ENCODE measurements at places on chromosomes 5 and 9.
A peak's percentile ranks its signal among the peaks of the same experiment; 100 is the strongest.

DNA sequence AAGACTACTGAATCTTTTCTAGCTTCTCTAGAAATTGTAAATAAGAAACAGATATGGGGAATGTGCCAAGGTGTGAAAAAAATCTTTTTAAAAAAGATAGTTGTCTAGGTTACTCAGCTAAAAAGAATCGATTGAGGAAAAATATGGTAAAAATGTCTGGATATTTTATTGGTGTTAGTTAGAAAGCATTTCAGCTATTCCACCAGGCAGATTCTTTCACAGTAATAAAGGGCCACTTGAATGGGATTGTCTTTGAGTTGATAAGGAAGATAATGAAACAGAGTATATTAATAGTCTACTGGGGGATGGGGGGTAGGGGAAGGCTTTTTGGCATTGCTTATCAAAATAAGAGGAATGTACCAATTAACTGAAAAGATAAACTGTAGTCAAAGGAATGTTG, 51.9 kb downstream of the SLIT3 start:
- no peak for DNase-seq

DNA sequence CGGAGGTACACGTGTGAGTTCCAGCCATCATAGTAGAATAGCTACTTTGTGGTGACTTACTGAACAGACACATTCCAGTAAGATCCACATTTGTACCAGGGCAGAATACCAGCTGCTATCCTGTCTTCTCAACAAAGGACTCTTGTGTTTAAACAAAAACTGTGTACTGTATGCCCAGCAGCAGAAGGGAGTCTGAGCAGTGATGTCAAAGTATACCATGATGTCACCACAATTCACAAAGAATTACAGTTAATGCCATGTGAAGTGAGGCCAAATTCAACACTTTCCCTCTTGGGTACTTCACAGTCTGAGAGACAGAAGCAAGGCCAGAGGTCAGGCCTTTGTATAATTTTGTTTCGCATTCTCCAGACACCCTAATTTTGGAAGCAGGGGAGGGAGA, 137.0 kb downstream of the ADAMTSL1 start:
- DNase-seq = no peak

- DNase-seq = no peak
Observed at GRCh38 chr5:43420241-43420640, 8.1 kb upstream of the CCL28 start.

- DNase-seq = no peak
Observed at GRCh38 chr5:164435576-164435975, 930.2 kb downstream of the MAT2B start.

DNA sequence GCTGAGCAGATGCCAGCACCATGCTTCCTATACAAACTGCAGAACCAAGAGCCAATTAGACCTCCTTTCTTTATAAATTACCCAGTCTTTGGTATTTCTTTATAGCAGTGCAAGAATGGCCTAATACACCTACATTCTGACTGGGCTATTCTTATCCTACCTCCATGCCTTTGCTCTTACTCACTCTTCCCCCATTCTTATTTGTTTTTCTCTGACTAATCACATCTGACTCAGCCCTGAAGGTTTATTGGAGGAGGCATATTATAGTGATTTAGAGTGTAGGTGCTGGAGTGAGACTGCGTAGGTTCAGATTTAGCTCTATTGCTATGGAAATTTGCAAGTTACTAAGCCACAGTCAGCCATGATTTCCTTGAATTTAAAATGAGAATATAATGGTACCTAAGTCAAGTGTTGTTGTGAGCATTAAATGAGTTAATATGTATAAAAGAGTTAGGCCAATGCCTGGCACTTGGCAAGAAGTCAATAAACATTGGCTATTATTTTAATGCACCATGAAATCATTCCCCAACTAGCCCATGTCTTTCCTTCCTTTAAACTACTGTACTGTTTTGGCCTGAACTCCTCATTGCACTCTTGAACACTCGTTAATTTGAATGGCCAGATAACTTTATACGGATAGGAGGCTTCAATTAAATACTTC, 531.2 kb upstream of the ZNF608 start:
- no peak for DNase-seq

DNA sequence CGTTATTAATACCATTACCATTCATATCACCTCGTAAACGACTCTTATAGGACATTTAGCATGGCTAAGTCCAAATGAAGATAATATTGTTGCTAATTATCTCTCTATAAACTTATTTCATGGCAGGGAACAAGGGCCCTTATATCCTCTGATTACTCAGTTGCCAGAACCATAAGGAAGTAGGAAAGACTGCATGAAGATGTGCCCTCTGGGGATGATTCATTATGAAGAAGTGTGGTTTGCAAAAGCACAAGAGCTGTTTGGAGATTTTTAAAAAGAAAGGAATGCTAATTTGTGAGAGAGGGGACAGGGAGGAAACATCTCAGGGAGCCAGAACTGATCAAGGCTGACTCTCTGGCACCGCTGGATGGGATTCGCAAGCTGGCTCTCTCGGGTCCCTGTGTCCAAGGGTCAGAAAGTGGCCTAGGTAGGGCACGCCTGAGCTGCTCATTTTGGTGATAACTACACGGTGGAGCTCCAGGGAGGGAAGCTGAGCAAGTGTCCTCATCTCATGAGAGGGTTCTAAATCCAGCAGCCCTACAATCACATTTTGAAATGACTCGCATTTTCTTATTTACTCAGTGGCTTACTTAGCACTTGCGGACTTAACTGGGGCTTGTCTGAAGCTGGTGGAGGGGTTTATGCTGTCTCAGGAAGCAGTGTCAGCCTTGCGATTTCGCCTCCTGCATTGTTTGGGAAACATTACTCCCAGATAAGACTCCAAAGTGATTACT, 136.8 kb downstream of the C5orf15 start:
- DNase-seq = no peak

DNA sequence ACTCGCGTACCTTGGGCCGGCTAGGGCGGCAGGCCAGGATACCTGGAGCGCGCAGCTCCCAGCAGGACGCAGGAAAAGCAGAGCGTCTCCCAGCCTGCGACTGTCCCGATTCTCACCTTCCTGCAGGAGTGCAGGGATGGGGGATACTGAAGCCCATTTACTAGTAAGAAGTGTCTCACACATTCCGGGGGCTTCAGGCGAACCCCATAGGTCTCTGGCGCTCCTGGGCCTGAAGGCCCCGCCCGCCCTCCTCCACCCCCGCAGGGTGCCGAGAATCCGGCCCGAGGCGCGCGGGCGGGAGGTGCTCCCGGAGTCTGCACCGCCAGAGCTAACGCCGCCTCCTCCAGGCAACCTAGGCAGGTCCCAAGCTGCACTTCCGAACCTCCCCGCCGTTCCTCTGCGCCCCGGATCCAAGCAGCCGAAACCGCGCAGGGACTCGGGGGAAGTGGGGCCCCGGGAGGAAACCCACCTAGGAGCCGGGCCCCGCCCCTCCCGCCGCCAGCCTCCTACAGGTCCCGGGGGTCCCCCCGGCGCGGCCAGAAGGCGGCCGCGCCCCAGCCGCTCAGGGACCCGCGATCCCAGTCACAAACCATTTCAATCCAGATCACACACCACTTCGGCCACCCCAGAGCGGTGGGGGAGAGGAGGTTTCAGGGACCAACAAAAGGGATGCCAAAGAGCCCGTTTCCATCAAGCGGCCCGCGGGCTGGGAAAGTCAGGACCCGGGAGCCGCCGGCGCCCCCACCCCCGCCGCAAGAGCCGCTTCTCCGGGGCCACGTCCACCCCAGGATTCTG, 1.2 kb downstream of the ROR2 start:
- peak; percentile 43 for DNase-seq

DNA sequence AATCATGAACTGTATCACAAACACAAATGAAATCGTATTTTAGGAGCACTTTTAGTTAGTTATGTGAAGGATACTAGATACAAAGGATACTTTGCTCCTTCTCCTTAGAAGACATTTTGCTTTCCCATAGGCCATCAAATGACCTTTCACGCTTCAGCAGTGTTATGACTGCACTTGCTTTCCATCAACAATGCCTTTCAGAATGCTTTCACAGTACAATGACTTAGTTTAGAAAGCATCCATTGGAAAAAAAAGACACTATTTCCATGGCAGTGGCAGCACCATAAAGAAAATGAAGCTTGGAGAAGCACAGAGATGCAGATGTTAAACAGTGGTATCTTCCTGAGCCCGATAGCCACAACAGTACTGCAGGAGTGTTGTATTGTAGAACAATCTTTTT, 203.9 kb downstream of the PCSK1 start:
- DNase-seq = no peak

- DNase-seq = no peak
Observed at GRCh38 chr9:122883125-122883524, 22.0 kb downstream of the RC3H2 start.

GRCh38 chr5:146079695-146080373, 25.5 kb downstream of the PLAC8L1 start:
- DNase-seq = no peak

GRCh38 chr9:90969021-90969675, 167.5 kb downstream of the SYK start:
- DNase-seq = no peak

GRCh38 chr5:133460172-133460758, 152.1 kb downstream of the FSTL4 start:
- no peak for DNase-seq

- DNase-seq = no peak
Observed at GRCh38 chr5:65952259-65952658, 25.9 kb downstream of the ERBIN start.

GRCh38 chr9:98341157-98342097, 86.0 kb upstream of the TBC1D2 start:
- no peak for DNase-seq

DNA sequence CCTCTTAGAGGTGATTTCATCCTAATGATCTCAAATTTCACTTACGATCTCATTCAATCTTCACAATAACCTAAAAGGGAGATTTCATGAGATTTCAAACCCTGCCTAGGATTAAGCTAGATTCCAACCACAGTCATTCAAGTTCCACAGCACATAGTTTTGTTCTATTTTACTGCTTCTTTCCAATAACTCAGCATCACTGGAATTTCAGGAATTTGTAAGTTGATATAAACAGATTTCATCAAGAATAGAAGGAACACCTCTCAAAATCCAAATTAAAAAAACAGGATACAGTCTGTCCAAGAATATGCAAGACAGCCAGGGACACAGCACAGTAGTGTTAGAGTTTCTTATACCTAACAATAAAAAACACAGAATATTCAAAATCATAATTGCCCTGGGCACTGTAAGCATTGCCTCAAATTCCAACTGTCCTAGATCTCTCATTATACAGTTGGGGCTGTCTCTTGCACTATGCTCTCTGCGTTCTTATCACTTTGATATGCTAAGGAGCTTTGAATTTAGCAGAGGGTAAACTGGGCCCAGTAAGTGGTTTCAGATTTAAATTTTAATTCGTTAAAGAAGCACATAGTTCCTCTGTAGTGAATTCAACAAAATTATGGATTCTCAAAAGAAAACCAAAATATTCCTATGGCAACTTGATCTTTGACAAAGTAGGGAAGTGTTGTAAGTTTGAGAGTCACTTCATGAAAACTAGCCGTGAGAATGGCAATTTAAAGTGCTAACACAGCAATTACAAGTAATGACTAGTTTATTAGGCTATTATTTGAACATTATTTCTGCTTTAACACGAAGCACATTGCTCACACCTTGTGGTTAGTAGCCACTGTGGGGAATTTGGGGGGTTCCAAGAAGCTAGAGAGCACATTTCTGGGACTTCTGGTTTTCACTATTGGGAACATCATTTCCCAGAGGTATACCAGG, 478.6 kb upstream of the C9orf72 start:
- DNase-seq = no peak

DNA sequence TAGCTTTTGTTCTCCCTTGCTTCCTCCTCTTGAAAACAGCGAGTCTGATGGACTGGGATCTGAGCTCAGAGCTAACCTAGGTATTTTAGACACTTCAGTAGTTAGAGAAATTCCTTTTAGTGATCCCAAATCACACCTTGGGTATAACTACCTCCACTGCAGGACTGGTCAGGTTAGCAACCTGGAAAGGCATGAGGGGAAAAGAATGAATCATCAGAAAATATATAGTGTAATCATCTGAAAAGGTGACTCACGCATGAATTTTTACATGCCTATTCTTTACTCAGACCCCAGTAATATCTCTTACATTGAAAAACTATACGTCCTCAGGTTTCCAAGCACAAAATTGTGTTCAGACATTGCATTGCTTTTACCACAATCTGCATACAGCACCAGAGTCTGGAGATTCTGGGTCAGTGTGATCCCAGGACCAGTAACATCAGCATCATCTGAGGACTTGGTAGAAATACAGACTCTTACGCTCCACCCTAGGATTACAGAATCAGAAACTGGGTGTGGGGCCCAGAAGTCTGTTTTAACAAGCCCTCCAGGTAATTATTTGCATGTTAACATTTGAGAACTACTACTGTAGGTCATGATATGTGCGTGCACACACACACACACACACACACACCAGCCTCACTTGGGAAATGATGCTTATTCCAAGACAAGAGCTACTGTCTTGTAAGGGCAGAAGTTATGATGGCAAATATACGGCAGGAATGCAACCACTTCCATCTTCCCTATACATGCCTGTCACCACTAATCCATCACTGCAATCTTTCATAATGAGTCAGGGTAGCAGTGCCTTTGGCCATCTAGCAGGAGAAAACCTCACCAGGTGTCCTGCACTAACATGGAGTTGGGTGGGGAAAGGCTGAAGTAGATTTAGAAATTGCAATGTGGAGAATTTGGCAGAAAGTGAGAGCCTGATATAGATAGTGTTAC, 271.6 kb upstream of the MAP3K1 start:
- DNase-seq = no peak

GRCh38 chr9:38621434-38622287, 1.3 kb upstream of the ANKRD18A start:
- peak; percentile 60 for DNase-seq

DNA sequence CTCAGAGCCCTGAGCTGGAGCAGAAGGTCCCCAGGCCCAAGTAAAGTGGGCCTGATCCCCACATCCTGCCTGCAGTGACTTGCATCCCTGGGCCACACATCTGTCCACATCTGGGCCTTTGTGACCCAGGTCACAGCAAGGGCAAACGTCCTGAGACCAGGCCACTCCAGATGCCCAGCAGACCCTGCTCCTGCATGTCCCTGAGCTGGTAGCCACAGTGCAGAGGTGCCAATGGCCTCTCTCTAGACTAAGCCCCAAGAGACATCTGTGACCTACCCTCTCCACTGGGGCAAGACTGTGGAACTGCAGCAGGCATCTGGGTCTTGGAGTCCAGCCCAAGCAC, 2.5 kb downstream of the FLT4 start:
- no peak for DNase-seq

- DNase-seq = no peak
Observed at GRCh38 chr9:19101203-19101602, 1.5 kb downstream of the HAUS6 start.

DNA sequence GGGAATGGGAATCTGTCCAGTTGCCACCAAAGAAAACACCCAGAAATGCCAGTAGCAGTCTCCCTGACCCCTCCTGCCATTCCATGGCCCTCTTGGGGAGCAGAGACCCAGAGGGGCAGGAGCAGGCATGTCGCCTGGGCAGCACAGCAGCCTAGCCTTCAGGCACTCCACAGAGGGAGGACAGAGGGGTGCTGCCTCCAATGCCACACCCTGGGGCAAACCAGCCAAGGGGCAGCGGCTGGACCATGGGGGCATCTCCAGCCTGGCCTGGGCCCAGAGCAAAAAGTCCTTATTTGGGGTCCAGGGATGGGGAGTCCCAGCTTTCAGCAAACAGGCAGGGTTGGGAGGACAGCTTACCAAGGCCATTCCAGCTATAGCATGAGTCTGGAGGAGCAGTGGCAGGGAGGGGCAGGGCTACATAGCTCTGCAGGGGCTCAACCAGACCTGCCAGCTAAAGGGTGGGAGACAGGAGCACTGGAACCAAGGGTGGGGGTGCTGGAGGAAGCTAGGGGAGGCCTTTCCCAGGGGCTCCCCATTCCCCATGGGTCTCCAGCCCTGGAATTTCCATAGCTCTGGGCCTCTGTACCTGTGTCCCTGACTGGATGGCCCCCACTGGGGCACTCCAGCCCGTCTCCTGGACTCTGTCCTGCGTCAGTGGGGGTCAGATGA, 6.7 kb downstream of the BRD3 start:
- no peak for DNase-seq

Measured in pancreas (tissue), 10 donors.